ENCODE measurements at places on chromosomes 2 and 18.

DNA sequence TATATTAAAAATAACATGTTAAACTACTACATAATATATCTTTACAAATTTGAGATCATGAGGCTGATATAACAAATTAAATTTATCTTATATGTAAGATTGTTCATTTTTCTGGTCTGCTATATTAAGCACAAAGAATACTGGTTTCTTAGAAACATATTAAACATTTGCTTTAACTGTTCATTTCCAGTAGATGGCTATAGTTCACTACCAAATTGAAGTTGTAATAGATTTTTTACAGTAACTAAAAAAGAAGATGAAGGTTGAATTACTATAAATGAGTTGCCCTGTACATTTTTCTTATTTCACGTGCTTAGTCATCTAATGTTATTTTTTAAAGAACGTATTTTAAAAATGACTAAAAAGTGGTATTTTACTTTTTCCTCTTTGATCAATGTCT lies 57.0 kb downstream of the ZNF407 start:
- no peak for DNase-seq

DNA sequence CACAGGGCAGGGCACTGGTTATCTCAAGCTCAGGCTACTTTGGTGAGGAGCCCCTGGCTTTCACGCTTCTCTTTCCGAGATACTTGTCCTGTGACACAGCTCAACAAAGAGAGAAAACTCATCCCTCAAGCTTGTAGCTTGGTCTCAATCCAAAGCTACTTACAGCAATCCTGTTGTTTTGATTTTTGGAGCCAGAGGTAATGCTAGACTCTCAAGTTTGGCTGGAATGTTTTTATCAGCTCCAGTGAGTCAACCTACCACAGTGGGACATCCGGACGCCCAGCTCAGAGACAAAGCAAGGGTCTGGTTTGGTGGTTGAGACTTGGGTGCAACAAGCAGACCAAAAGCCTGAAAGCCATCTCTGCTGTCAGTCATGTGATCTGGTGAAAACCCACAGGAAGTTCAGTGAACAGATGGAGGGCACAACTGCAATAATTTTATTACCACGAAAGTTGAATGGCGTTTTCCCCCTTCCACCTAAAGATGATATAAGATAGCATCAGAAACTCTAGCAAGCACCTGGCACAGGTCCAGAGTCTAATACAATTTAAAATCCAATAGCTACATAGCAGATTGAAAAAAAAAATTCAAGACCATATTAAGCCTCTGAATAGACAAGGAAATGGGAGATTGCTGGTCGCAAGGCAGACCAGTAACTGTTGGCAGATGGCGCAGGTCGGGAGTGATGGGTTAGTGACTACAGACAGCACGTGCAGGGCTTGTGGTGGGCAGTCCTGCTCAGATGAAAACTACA lies 102.3 kb upstream of the SMAD7 start:
- DNase-seq = peak; percentile 58

GRCh38 chr2:9191041-9191481 lies 15.6 kb upstream of the ASAP2 start:
- no peak for DNase-seq

DNA sequence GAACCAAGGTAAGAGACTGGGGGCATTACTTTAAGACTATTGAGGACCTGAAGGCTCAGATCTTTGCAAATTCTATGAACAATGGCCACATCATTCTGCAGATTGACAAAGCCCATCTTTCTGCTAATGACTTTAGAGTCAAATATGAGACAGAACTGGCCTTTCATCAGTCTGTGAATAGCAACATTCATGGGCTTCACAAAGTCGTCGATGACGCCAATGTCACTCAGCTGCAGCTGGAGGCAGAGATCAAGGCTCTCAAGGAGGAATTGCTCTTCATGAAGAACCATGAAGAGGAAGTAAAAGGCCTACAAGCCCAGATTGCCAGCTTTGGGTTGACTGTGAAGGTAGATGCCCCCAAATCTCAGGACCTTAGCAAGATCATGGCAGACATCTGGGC lies 43.8 kb upstream of the SLC4A10 start:
- DNase-seq = no peak

- peak; percentile 73 for DNase-seq
Observed at GRCh38 chr2:13006829-13007717, 290.3 kb downstream of the TRIB2 start.

GRCh38 chr2:11375025-11375688 lies 30.7 kb upstream of the ROCK2 start:
- no peak for DNase-seq

- DNase-seq = no peak
Observed at GRCh38 chr2:109045505-109045904, 56.5 kb upstream of the EDAR start.

DNA sequence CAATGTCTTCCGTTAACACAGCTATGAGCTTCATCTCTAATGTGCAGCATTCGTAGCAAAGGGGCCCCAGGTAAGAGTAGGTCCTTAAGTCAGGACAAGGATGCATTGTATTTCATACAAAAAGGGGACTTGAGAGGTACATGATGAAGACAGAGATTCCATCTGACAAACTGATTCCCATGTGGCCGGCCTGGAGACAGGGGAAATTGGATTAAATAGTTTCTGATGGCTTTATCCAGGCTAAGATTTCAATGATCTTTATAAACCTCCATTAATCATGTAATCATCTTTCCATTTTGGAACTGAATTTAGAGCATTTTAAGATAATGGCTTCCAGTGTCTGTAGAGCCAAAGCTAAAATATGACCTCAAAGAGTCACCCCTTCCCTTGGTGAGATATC lies 111.3 kb downstream of the NCKAP5 start:
- no peak for DNase-seq

DNA sequence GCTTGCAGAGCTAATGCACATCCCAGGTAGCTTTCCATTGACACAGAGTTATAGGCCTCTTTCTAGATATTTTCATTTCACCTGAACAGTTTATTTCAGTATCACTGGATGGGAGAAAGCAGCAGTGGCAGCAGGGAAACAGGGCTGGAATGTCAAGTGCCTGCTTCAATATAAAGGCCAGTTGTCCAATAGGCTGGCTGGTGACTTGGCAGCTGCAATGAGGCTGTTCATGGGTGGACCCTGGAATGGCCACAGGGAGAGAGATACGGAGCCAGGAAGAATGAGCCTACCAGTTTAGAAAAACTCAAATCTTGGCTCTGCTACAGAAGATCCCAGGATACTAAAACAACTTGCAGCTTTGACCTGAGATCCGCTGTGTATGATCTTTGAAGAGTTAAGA lies 185.0 kb downstream of the BCL11A start:
- no peak for DNase-seq

DNA sequence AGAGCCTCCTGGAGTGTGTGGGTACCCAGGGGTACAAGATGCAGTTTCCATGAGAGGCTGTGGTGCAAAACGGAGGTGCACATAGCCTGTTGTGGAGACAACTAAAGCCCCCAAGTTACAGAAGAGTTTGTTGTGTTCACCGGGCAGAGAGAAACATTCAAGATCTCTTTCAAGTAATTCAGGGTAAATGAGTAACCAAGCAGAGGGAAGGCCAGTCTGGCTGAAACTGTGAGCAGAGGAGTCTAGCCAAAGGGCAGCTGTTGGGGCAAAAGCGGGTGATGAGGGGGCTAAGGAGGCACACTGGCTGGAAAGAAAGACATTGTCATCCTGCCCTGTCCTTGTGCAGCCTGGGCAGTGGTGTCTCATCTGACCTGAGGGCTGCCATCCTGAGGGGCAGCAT lies 52.0 kb downstream of the CXCR4 start:
- no peak for DNase-seq

DNA sequence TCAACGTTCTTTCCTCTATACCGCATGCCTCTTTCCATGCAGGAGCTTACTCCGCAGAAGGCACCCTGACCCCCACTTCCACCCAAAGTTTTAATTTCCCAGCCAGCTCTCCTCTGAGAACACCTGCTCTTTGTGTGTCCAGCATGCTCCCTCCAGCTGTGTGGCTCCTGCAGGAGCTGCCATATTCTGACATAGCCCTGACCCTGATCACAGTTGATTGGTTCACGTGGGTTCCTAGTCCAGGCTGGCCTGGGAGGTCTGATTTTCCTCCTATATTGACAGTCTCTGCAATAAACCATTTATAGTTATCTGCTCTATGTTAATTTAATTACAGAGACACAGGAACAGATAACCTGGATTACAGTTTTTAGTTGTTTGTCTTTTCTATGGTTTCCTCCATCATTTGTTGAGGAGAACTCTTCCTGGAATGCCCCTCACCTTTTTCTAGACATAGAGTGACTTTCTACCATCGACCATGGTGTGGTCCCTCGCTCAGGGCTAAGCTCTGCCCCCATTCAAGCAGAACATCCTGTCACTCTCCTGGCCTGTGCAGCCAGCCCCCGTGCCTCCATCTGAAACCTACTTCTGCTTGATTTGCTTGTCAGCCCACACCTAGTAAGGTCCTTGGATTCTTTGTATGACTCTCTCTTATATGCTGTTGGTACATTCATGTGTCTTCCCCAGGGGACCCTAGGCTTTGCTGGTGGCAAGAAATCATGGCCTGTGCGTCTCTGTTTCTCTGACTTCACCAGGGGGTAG lies 231.5 kb downstream of the LPIN1 start:
- no peak for DNase-seq

DNA sequence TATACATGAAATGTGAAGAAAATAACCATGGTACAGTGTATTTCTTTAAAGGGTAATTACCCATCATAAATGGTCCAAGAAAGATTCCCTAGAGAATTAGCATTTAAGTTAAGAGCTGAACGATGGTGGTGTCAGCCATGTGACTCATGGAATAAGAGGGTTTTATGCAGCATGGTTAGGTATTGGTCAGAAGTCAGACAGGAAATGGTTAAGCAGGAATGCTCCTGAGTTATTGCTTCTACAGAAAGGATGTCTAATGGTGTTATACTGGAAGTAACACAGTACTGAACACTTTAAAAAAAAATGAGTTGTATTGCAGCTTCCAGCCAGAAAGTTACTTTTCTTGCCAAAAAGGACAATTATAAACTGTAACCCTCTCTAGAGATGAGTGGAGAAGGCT lies 72.7 kb upstream of the UBE2E3 start:
- DNase-seq = no peak

DNA sequence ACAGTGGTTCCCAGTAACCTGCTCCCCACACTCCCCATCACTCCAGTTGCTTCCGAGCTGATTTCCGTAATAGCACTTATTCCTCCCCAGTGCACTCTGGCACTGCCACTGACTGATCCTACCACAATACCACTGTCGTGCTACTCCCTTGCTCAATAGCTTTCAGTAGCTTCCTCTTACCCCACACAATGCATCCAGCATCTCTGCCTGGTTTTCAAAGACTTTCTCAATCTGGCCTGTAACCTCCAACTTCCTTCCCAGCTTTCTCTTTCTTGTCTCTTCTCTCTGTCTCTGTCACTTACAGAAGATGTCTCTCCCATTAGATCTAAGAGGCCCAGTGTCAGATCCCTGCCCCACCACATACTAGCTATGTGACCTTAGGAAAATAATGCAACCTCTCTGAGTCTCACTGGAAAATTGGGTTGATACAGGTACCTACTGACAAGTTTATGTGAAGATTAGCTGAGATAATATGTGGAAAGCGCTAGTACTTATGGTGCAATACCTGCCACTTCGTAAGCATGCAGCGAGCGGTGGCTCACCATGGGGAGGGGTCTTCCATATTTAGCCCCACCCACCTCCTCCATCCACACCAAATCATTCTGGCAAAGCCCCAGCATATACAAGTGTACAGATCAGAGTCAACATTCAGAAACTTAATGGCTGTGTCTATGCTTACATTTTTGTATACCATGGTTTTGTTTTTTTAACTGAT lies 36.7 kb downstream of the SFXN5 start:
- no peak for DNase-seq

DNA sequence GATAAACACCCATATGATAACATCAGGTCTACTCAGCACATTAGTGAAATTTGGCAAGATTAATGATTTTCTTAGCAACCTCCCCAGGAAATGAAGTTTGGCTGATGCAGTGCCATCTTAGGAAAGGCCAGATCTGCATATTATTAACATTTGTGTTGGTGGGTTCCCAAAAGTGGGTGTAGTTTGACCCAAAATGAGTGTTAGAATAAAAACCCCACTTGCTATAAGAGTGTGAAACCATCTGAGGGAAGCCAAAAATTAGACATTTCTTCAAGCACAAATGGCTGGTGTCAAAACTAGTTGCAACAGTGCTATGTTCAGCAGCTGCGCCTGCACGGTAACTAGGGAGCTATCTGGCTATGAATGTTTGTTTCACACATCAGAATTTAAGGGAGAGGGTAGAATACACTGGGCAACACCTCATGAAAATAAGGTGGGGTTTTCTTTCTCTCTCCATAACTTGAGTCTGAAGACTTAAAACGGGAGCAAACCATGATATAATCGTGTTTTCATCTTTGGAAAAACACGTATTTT lies 15.9 kb upstream of the CSRNP3 start:
- no peak for DNase-seq

GRCh38 chr2:25332571-25332970 lies 9.2 kb downstream of the DNMT3A start:
- no peak for DNase-seq

DNA sequence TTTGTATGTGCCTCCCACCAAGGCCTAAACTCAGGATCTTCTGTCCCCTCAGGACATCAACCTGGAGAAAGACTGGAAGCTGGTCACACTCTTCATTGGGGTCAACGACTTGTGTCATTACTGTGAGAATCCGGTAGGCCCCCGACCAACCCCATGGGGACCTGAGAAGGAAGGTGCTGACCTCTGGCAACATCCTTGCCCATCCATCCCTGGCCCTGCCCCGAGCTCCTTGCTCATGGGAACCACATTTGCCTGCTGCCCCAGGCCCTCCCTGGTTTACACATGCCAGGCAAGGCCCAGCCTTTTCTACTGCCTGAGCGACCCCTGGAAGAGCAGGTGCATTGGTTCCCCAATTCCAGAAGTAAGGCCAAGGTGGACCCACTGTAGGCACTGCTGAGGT lies 125.3 kb upstream of the PPP1CB start:
- DNase-seq = no peak

DNA sequence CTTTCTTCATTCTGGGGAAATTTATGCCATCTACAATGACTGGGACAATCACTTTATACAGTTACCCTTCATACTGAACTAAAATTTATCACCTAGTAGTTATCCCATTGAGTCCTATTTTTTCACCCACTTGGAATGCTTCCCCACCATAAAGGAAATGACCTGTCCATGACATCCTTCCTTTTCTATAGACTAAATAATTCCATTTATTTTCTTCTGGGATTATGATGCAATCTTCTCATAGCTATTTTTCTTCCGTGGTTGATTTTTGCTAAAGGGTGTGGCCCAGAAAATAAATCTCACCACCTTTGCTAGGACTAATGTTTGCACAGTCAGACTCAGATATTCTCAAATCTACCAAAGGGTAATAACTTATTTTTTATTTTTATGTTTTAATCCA lies 186.1 kb upstream of the NRXN1 start:
- no peak for DNase-seq

- DNase-seq = no peak
Observed at GRCh38 chr2:222769941-222770340, 90.9 kb upstream of the ACSL3 start.

- DNase-seq = no peak
Observed at GRCh38 chr2:152743002-152743401, 24.6 kb downstream of the ARL6IP6 start.

Data from CD4-positive, alpha-beta T cell treated with Interleukin-4 for 4 hours (primary cell).